Fibroblast of villous mesenchyme (primary cell): ENCODE measurements at places on chromosomes 16 and 17.
A peak's percentile ranks its signal among the peaks of the same experiment; 100 is the strongest.

DNA sequence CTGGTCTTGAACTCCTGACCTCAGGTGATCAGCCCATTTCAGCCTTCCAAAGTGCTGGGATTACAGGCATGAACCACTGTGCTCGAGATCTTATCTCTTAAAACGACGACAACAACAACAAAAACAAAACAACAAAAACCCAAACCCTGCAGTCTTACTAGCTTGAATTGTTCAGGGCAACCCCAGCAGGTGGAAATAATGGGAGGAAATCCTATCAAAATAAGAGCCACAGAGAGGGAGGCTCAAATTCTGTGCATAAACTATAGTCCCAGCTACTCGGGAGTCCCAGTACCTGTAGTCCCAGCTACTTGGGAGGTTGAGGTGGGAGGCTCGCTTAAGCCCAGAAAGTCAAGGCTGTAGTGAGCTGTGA lies 16.5 kb upstream of the ATP6V0A1 start:
- no peak for DNase-seq

- no peak for DNase-seq
Measured at GRCh38 chr17:79089720-79090442, 15.3 kb downstream of the ENGASE start.

DNA sequence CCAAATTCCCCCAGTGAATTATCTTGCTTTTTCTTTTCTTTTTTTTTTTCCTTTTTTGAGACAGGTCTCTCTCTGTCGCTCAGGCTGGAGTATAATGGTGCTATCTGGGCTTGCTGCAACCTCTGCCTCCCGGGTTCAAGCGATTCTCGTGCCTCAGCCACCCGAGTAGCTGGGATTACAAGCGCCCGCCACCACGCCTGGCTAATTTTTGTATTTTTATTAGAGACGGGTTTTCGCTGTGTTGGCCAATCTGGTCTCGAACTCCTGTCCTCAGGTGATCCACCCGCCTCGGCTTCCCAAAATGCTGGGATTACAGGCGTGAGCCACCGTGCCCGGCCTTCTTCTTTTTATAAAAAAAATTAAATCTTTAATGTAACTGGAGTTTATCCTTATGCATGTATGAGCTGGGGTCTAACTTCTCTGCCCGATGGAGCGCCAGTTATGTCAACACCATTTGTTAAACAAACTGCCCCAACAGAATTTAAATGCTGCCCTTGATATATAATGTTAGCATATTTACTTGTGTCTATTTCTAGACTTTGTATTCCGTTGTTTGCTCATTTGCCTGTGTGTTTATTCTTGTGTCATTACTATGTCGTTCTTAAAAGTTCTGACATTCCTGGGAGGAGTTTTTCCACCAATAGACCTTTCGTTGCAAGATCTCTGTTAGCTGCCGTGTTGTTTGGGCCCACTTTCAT lies 535 bp upstream of the AURKB start:
- DNase-seq = no peak

- DNase-seq = peak; percentile 75
Measured at GRCh38 chr16:57422026-57422944, 17.7 kb downstream of the CCL17 start.

- no peak for DNase-seq
Measured at GRCh38 chr17:55238931-55239297, 25.8 kb upstream of the HLF start.

DNA sequence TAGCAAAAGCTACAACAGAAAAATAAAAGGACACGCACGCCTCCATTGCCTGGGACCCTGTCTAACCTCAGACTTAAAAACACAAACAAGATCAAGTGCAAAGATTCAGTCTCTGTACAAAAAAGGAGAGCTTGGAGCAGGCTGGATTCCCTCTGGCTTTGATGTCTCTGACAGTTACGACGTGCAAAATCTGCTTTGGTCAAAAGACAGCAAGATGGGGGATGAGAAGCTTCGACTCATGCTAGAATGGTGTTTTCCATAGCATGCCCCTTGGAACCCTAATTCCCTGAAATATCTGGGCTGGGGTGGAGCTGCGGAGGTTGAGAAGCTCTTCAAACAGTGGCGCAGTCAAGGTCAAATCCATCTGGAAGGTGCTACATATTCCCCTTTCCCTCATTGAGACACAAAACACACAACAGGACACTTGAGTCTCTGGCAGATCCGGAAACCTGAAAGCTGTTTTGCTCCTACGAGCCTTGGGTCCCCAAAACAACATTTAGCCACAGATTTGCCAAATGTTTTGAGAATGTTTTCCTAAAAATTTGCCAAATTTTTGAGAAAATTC lies 9.1 kb downstream of the MYH11 start:
- peak; percentile 25 for DNase-seq

- DNase-seq = no peak
Measured at GRCh38 chr16:55089600-55089999, 158.9 kb downstream of the IRX5 start.

GRCh38 chr16:35744726-35745125 lies 2285.3 kb downstream of the TP53TG3F start:
- DNase-seq = no peak

GRCh38 chr17:56710986-56711385 lies 117.5 kb downstream of the NOG start:
- no peak for DNase-seq

GRCh38 chr17:5526821-5527598 lies 40.6 kb downstream of the MIS12 start:
- peak; percentile 97 for DNase-seq

GRCh38 chr17:59400858-59401257 lies 69.4 kb downstream of the YPEL2 start:
- DNase-seq = no peak

DNA sequence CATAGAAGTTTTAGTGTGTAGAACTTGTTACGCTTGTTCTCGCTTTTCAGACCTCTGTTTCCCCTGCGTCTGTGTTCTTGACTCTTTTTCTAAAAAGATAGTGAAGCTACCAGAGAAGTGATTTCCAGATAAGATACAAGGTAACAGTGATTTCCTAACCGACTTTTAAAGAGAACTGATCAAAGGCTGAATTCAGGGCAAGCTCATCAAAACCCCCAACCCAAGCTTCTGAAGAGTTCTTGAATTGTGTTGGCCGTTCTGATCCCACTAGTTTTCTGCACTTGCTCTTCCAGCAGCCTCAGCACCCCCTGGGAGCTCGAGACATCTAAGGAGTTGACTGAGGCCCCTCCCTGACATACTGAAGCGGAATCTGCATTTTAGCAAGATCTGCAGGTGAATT lies 12.7 kb upstream of the NSMCE1 start:
- no peak for DNase-seq

DNA sequence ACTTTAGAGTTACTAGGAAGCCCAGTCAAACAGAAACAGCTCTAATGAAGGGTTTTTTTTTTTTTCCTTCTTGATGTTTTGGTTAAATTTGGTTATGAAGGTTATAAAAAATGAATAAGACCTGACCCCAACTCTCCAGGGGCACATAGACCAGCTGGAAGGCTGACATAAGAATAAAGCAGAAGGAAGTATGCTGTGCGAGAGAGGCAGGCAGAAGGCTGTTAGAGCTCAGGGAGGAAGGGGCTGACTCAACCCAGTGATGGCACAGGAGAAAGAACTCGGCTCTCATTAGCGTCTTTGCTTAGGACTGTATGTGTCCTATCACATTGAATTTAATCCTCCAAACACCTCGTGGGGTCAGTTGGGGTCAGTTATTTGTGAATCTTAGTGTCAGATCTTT lies 474.6 kb downstream of the PMP22 start:
- DNase-seq = no peak
